ENCODE measurements at places on chromosomes 2 and 18. TPM values are rescaled to one million over a fixed set of nuclear protein-coding genes. Genes with fewer than 3 reads are reported as not detected.

ACVR1C gene
- 1.7 TPM for total RNA-seq

STARD6 gene
- not detected for total RNA-seq

CAPN14 gene
- not detected for total RNA-seq

ITM2C gene
- total RNA-seq = 1,030 TPM

FHL2 gene
- 57.1 TPM for total RNA-seq

DAPL1 gene
- total RNA-seq = not detected

KCNJ3 gene
- 2.8 TPM for total RNA-seq

CHRNG gene
- not detected for total RNA-seq

- DNase-seq = no peak
- H3K4me3 ChIP-seq = no peak overlapping the region
- no peaks in the 10 kb centered on the region for H3K27me3 ChIP-seq
- H3K27ac ChIP-seq = no peak overlapping the region
- no peaks in the 10 kb centered on the region for H3K4me1 ChIP-seq
- no peaks in the 10 kb centered on the region for H3K36me3 ChIP-seq
These were observed 111.1 kb downstream of the KLHL14 start for GRCh38 chr18:32661486-32662299.

- DNase-seq = no peak
- no peaks in the 10 kb centered on the region for H3K36me3 ChIP-seq
- H3K27ac ChIP-seq = no peak overlapping the region
- H3K4me3 ChIP-seq = no peak overlapping the region
- no peaks in the 10 kb centered on the region for H3K27me3 ChIP-seq
- H3K4me1 ChIP-seq = no peaks in the 10 kb centered on the region
These were observed 1254.5 kb upstream of the FAM98A start for GRCh38 chr2:34853646-34854045.

DNA sequence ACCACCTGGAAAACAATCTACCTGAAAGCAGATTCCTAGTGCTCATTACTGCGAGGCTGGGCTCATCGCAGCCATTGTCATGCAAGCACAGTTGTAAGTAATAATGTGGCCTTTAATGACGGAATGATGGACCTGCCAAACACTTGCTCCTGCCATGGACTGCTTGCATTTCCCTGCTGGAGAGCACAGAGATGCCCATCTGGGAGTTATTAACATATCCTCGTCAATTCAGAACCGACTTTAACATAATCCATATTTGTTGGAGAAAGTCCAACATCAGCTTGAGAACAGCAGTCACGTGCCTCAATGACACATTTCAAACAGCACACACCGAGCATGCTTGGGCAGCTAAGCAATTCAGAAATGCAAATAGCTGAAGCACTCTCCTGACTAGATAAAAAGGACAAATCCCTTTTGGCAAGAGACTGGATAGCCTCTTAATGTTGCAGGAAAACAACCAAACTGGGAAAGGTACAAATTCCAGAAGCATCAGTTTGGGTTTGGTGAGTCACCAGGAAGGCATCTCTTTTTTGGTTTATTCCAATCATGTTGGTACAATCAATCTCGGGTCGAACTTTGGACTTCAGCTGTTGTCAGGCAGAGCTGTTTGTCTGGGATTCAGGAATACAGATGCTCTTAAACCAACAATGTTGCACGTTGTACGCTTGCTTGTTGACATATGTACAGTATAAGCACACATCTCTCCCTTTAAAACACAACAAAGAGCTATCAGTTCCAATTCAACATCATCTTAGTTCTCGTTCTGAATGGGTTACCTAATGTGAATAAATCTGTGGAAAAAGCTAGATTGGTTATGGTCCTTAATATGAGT lies 395.8 kb downstream of the LNPK start:
- no peaks in the 10 kb centered on the region for H3K4me1 ChIP-seq
- no peak overlapping the region for H3K27ac ChIP-seq
- no peaks in the 10 kb centered on the region for H3K36me3 ChIP-seq
- no peaks in the 10 kb centered on the region for H3K27me3 ChIP-seq

DNA sequence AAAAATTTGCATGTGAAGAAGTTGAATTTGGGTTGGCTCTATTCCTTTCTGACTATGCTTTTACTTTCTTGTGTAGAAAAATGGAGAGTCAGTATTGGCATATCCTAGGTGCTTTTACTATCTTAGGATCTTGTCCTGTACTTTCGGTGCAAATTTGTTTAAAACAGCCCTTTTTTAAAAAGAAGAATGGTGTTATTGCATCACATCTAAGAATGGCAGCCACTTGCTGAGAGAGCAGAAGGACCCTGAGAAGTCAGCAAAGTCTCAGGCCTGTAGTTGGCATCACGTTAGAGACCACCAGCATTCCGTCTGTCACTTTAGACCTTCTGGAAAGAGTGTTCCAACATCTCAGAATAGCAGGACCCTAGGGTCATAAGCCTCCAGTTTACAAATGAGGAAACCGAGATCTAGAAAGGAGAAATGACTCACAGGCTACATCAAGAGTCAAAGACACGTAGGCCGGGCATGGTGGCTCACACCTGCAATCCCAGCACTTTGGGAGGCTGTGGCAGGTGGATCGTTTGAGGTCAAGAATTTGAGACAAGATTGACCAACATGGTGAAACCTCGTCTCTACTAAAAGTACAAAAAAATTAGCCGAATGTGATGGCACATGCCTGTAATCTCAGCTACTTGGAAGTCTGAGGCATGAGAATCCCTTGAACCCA lies 42.5 kb downstream of the SPATS2L start:
- H3K27ac ChIP-seq = no peak overlapping the region
- DNase-seq = no peak
- H3K36me3 ChIP-seq = no peaks in the 10 kb centered on the region
- no peak overlapping the region for H3K4me3 ChIP-seq

DNA sequence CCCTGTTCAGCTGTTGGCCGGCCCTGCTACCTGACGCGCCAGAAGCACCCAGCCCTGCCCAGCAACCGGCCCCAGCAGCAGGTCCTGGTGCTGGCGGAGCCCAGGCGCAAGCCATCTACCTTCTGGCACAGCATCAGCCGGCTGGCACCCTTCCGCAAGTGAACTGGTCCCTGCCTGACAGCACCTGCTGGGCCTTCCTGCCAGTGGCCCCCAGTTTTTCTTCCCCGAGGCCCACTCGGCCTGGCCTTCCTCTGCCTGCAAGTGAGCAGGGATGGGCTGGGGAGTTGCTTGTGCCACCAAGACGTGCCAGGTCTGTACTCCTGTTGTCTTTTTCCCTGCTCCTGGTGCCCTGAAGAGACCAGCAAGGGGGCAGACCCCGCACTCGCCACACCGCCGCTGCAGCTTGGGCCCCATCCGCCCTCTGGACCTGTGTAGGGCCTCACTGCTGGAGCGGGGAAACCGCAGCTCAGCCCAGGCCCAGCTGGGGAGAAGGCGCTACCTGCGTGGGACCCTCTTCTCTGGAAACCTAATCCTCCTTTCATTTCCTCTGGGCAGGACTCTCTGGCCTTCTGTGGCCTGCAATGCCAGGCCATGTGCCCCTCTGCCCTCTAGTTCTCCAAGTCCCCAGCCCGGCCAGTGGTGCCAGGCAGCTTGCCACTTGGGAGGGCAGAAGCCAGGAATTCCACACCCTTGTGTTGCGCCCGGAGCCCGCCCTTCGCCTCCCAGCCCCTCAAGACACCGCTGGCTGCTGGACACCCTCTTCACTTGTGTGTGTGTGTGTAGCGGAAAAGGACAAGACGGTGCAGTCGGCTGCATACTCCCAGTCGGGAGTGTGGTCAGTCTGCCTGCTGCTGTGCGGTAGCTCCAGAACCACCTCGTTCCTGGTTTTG lies 47.0 kb downstream of the FAM168B start:
- H3K4me3 ChIP-seq = no peak overlapping the region
- no peak overlapping the region for H3K27ac ChIP-seq
- peak; percentile 13 for DNase-seq
- no peaks in the 10 kb centered on the region for H3K4me1 ChIP-seq
- peaks cover 61% of the 10 kb centered on the region for H3K36me3 ChIP-seq

DNA sequence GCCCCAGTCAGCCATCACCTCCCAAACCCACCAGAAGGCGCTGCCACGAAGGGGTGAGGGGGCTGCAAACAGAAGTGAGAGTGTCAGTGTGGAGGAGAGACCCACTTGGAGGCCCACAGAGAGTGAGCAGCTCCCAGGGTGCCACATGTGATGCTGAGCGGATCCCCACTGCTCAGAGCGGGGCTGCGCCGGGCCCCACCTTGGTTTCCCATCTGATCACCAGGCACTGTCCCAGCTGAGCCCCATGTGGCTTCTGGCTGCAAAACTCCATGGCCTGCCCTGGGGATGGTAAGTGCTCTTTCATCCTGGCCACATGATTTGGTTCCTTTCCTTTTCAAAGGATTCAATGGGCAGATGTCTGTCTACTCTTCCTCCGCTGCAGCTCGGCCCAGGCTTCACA lies 23.8 kb downstream of the SNORC start:
- no peaks in the 10 kb centered on the region for H3K27me3 ChIP-seq
- no peak for DNase-seq
- H3K4me3 ChIP-seq = no peak overlapping the region
- no peak overlapping the region for H3K27ac ChIP-seq
- no peaks in the 10 kb centered on the region for H3K36me3 ChIP-seq

GRCh38 chr2:191738667-191739066 lies 60.7 kb downstream of the NABP1 start:
- no peak overlapping the region for H3K27ac ChIP-seq
- H3K4me3 ChIP-seq = no peak overlapping the region
- DNase-seq = no peak
- peaks cover 4% of the 10 kb centered on the region for H3K4me1 ChIP-seq

- no peaks in the 10 kb centered on the region for H3K36me3 ChIP-seq
- H3K27ac ChIP-seq = no peak overlapping the region
- no peaks in the 10 kb centered on the region for H3K4me1 ChIP-seq
- H3K27me3 ChIP-seq = no peaks in the 10 kb centered on the region
These were observed 266.0 kb downstream of the SH3BP4 start for GRCh38 chr2:235217846-235218245.

GRCh38 chr2:133390156-133390555 lies 178.1 kb downstream of the NCKAP5 start:
- no peaks in the 10 kb centered on the region for H3K36me3 ChIP-seq
- no peak for DNase-seq

DNA sequence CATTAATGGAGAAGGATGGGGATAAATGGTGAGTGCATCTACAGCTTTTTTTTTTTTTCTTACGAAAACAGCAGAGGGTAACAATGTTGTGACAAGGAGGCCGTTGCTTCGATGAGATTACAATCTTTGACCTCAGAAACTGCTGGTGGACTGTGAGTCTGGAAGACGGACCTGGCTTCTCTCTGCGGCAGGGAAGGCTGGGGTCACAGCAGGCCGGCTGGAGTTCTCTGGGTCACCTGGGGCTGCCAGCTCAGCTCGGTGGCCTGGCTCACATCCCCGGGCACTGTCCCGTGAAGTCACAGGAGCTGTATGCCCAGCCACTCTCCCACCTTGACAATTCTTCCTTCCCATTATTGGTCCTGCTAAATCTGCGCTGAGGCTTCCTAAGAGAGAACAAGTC lies 160.8 kb downstream of the ACKR3 start:
- no peak overlapping the region for H3K27ac ChIP-seq
- H3K27me3 ChIP-seq = no peaks in the 10 kb centered on the region
- no peak overlapping the region for H3K4me3 ChIP-seq
- DNase-seq = no peak

DNA sequence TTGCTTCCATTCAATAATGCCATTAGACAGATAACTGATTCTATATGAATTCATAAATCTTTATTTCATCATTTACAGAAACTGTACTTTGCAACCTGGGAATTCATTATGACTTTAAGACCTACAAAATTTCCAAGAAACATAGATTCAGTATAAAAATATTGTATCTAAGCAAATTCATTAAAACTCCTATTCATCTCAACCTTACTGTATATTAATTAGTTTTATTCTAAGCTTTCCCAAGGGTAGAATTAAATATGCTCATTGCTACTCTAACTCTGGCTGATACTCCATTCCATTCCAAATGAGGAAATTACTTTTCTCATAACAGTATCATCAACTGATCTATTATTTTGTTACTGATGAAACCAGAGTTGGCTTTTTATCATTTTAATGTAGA lies 473.0 kb upstream of the LRRTM4 start:
- no peak overlapping the region for H3K27ac ChIP-seq
- no peak for DNase-seq
- H3K4me3 ChIP-seq = no peak overlapping the region
- no peaks in the 10 kb centered on the region for H3K36me3 ChIP-seq

GRCh38 chr2:117330641-117331040 lies 483.9 kb upstream of the DDX18 start:
- H3K36me3 ChIP-seq = no peaks in the 10 kb centered on the region
- no peaks in the 10 kb centered on the region for H3K4me1 ChIP-seq
- no peak overlapping the region for H3K27ac ChIP-seq
- peak; percentile 24 for DNase-seq
- H3K4me3 ChIP-seq = no peak overlapping the region
- H3K27me3 ChIP-seq = no peaks in the 10 kb centered on the region

DNA sequence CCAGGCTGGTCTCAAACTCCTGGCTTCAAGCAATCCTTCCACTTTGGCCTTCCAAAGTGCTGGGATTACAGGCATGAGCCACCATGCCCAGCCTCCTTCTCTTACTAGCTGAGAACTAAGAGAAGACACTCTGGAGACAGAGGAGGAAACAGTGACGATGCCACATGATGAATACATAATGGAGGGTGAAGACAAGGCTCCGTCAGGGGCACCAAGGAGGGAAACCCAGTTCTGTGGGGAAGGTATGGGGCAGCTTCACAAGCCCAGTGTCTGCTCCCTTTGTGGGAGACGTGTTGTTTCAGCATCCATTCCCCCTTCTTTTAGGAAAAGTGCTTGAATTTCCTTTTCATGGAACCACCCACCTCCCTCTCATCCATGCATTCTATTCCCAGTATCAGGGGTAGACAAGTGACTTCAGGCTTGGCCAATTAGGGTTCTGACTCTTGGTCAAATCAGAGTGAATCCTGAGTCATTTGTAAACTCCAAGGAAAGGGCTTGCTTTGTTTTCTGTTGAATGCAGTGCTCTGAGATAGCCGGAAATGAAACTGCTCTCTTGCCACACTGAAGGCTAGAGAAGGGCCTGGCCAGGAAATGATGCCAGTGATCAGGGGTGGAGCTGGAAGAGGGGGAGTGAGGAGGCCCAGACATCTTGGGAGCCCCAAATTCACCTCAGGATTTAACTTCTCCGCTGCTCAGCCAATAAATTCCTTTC lies 23.7 kb downstream of the TMEM127 start:
- H3K27me3 ChIP-seq = no peaks in the 10 kb centered on the region
- H3K4me1 ChIP-seq = peaks cover 6% of the 10 kb centered on the region

DNA sequence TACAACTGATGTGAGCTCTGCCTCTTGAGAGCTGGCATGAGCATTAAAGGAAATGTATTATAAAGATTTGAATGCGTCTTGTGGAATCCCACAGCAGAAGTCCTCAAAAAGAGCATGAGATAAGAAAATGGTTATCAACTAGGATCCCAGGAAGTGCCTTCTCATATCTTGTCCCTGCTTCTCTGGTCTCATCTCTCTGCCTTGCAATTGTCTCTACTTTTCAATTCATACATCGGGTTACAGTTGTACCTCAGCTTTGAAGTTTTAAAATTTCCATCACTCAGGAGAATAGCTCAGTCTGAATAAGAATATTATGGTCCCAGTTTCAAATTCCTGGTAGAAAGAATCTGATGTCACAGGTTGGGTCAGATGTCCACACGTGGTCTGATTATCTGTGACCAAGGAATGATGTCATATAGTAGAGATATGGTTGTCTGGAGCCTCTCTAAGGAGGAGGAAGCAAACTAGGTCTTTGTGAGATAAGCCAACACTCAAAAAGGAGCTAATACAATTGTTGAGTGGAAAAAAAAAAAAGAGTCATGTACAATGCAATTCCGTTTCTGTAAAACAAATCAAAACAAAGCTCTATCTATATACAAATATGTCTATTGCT lies 21.7 kb upstream of the CCDC88A start:
- no peak overlapping the region for H3K4me3 ChIP-seq
- no peaks in the 10 kb centered on the region for H3K27me3 ChIP-seq

Measured in stomach (tissue), 19 donors.